AG10803 (cell line): ENCODE measurements at places on chromosomes 12 and 14.

DNA sequence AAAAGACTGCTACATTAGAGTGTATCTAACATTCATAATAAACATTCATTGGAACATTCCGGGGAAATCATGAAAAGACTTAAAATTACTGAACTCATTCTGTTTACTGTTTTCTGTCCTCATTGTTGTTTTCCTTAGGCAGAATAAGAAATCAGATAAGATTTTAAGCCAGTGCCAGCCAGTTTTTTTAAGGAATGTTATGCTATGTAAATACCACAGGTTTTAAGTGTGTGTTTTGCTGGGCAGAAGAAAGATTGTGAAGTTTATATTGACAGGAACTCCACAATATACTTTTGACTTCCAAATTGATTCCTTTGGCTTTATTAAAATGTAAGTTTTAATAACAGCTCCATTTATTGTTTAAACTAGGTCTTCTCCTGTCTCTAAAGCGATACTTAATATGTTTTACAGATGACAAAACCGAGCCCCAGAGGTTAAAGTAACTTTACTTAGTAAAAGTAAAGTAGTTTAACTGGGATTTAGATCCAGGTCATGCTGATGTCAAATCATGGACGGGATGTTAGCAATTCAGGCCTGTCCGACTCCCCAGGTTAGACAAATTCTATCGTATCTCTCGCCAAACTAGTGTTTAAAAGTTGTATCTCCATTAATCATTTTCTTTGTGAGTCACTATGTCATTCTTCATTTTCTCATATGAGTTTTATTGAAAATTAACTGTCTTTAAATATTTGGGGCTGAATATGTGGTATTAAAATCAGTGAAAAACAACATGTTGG, 1.7 kb downstream of the LARP4 start:
- no peak for DNase-seq

GRCh38 chr12:47160316-47161244, 80.8 kb upstream of the AMIGO2 start:
- no peak for DNase-seq

GRCh38 chr14:50113381-50114035, 2.9 kb downstream of the VCPKMT start:
- no peak for DNase-seq

DNA sequence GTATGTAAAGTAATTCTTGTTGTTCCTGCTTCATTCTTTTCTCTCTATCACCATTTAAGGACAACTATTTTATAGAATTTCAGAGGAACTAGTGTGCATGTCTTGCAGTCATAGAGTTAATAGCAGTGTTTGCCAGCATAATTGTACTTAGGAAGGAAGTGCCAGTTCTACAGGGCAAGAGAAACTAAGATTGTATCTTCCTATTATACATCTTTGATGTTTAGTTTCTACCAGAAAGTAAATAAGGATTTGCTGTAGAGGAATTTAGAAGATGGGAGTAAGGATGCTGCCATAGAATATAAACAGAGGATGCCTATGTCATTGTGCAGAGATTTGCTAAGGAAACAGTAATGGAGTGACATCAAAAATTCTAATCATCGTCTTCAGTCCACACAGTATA, 270.9 kb upstream of the NPAS3 start:
- no peak for DNase-seq

- DNase-seq = no peak
Measured at GRCh38 chr14:28406196-28406595, 360.4 kb upstream of the FOXG1 start.

- DNase-seq = no peak
Measured at GRCh38 chr12:3204143-3204542, 127.0 kb downstream of the TSPAN9 start.

DNA sequence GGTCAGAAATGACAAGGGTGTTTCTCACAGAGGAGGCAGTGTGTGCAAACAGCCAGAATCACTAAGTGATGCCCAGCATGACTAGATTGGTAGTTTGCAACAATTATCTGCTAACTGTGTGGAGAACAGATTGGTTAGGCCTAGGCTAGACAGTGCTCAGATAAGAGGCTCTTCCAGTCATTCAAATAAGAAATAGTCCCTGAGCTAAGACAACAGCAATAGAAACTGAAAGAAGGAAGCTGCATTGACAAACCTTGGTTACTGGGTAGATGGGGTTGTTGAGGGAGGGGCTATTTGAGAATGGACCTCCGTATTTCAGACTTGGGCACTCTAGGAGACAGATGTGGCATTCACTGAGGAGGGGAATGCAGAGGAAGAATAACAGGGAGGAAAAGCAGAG, 255.0 kb upstream of the NPAS3 start:
- DNase-seq = no peak

DNA sequence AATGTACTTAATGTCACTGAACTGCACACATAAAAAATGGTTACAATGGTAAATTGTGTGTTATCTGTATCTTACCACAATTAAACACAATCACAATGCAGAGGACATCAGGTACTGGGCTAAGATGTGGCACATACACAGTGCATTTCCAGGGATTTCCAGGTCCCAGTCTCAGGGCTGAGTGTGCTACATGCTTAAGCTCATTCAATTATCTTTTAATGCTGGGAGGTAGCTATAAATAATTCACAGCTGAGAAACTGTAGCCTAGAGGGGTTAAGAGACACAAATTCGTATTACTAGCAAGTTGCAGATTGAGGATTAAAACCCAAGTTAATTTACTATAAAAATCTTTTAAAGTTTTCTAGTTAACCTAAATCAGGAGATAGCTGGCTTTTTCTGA, 67.1 kb downstream of the CRACR2A start:
- DNase-seq = no peak

DNA sequence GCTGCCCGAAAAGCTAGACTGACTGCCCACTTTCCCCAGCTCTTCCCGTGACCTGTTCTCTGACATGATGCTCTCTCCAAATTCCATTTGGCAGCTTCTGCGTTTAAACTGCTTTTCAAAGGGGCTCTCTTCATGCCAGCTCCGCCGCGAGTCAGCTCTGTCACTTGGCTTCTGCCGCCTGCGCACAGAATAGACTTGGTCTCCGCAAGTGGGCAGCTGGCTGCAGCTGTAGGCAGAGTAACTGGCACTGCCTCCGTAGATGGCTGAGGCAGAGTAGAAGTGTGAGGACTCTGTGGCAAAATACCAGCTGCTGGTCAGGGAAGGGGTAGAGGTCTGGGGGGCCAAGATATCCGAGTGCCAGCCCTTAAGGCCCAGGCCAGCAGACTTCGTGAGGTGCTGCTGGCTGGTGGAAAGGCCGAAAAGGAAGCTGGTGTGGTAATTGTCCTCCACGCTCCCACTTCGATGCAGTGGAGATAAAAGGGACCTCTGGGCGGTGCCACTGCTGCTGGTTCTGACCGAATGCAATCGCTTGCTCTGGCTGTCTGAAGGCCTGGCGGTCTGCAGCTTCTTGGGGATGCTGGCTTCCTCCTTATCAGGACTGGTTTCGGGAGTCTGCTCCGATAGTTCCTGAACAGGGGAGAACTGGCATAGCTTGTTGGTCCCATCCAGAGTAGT, 85.7 kb downstream of the DUSP16 start:
- no peak for DNase-seq

- DNase-seq = no peak
Measured at GRCh38 chr12:124024776-124025175, 51.8 kb downstream of the ZNF664 start.

DNA sequence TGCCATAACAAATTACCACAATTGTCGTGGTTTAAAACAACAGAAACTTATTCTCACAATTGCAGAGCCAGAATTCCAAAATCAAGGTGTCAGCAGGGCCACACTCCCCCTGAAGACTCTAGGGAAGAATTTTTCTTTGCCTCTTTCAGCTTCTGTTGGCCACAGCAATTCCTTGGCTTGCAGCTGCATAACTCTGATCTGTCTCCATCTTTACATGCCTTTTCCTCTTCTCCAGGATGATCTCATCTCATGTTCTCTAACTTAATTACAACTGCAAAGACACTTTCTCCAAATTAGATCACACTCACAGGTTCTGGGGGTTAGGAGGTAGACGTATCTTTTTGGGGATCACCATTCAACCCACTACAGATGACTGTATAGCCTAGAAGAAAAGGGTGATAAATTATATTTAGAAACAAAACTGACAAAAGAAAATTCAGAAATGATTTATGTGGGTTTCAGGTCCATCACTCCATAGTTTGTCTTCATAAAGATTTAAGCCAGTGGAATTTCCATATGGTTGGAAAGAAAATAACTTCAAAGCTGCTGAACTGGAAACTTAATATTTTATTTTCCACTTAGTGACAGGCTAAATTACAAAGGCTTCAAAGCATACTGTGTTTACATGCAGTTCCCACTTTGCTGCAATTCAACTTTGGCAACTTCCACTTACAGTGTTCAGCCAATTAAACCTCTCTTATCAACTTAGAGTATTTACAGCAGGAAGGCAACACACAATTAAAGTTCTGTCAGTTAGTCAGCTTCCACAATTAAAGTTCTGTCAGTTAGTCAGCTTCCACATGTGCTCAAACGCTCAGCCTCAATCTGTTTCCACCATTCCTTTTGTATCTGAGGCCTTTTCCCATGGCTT, 213.3 kb downstream of the EPS8 start:
- peak; percentile 37 for DNase-seq

GRCh38 chr12:27549236-27549800, 25.3 kb downstream of the PPFIBP1 start:
- DNase-seq = peak; percentile 92

DNA sequence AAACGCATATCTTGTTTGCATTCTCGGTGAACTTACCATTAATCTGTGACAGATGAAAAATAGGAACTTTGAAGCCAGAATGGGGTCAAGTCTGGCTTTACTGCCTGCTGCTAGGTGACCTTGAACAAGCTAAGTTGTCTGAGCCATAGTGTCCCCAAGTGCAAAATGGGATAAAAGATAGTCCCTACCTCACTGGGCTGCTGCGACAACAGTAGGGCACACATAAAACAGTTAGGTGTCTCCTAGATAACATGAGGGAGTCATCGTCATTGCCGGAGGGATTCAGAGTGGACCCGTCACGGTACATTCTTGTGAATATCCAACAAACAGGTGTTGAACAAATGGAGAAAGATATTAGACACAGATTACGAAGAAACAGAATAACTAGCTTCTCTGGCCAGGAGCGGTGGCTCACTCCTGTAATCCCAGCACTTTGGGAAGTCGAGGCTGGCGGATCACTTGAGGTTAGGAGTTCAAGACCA, 71.2 kb downstream of the NINJ2 start:
- no peak for DNase-seq

- no peak for DNase-seq
Measured at GRCh38 chr12:93205361-93205760, 172.4 kb upstream of the NUDT4 start.

GRCh38 chr12:41936333-41936732, 208.3 kb downstream of the GXYLT1 start:
- DNase-seq = no peak

DNA sequence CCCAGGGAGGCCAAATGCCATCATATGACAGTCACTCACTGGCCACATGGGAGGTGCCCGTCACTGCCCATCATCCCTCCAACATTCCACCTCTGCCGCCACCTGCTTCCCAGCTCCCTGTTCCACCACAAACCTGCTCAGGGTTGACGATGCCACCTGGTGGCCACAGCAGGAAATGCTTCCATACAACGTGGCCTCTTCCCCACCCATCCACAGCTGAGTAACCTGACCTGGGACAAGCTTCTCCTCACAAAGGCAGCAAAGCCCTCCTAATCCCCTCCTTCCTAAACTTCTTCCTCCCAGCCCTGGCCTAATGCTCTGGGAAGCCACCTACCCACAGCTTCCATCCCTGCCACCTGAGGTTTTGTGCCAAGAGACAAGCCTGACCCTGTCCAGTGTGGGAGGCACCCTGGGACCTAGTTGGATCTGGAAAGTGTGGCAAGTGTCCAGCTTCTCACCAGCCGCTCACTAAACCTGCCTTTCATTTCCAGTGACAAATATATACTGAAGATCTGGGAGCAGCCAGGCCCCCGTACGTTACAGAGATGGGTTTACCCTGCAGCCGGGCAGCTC, 4.3 kb downstream of the DEGS2 start:
- no peak for DNase-seq

DNA sequence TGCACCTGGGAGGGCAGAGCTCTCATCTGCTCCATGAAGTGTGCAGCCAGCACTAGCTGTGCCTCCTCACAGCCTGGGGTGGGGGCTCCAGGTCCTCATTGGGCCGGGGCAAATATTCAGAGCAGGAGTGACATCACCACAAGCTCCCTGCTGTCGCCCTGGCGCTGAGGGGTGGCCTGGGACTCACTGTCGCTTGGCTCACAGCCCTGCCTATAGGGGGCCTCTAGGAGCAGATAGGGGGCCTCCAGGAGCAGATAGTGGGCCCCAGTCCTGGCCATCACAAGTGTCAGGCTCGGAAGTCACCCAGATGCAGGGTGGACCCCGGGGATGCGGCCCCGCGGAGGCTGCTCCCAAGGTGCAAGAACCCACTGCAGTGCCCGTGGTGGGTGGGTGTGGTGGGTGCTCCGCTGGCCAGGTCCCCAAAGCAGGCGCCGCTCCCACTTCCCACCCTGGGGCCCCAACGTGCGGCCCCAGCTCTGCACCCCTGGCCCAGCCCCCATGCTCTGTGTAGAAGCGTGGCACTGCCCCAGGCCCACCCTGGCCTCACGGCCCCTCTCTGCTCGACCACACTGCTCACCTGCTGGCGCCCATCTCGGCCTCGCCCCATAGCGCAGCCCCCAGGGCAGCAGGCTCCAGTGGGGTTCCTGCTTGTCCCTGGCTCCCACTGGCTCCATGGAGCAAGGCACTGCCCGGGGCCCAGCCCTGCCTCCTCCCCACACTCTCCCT, 18.0 kb downstream of the SYNJ2BP start:
- no peak for DNase-seq

DNA sequence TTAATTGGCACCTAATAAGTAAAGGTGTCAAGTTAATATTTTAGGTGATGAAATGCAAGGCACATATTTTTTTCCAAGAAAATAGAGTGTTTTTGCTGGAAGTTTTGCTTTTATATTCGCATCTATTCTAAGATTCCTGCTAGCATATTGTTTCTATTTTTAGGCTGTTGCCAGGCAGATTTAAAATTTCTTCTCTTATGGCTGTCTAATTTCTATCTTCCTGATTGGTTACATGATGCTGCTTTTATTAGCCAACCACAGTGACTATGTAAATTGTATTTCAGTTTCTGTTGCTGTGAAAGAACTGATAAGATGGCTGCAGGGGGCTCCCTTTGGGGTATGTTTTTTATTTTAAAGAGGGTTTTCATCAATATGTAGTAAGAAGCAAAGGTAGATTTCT, 42.7 kb downstream of the ATF7IP start:
- DNase-seq = peak; percentile 40

DNA sequence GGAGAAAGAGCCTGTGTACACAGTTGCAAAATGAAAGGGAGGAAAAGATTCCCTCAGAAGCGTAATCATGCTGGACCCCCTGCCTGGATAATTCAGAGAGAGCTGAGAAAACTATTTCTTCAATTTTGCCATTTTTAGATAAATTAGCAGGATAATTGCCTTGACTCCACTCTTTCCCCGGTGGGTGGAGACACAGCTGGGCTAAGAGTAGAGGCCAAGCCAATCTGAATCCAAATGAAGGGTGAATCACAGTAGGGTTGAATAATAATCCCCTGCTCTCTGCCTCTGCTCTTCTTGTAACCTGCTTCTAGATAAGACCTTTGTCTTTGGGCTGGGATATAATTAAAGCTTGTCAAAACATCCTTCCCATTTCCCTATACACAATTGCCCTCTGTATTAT, 150.1 kb downstream of the CAPZA3 start:
- no peak for DNase-seq

- no peak for DNase-seq
Measured at GRCh38 chr14:24186831-24187538, 1.6 kb downstream of the IPO4 start.
